T-helper 9 cell (primary cell): ENCODE measurements at places on chromosomes 1 and 21.

- DNase-seq: no peak
Observed at GRCh38 chr1:110638556-110638955, 32.4 kb upstream of the KCNA2 start.

GRCh38 chr1:212664409-212665199 is 35.0 kb downstream of the BATF3 start:
- no peak for DNase-seq

DNA sequence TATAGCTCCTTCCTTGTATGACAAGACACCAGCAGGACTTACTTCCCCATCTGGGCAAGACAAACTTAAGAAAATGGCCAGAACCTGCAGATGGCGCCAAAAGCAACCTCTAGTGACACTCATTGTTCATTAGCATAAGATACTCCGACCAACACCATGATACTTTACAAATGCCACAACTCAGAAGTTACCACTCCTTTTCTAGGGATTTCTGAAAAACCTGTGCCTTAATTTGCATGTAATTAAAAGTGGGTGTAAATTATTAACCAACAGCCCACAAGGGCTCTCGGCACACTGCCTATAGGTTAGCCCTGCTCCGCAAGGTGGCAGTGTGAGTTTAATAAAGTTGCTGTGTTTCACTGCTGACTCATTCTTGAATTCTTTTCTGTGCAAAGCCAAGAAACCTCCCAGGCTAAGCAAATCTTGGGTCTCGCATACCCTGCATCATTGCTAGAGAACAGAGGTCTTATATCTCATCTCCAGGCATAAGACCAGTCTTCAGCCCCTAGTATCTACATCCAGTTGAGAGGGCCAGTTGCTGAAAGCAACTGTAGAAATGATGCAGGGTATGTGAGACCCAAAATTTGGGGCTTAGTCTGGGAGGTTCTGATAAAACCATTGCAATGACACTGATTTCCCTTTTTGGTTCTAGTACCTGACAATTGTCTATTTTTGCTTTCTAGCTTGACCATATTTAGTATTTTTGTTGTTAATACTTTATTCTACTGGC is 86.4 kb downstream of the FAF1 start:
- peak; percentile 55 for DNase-seq

DNA sequence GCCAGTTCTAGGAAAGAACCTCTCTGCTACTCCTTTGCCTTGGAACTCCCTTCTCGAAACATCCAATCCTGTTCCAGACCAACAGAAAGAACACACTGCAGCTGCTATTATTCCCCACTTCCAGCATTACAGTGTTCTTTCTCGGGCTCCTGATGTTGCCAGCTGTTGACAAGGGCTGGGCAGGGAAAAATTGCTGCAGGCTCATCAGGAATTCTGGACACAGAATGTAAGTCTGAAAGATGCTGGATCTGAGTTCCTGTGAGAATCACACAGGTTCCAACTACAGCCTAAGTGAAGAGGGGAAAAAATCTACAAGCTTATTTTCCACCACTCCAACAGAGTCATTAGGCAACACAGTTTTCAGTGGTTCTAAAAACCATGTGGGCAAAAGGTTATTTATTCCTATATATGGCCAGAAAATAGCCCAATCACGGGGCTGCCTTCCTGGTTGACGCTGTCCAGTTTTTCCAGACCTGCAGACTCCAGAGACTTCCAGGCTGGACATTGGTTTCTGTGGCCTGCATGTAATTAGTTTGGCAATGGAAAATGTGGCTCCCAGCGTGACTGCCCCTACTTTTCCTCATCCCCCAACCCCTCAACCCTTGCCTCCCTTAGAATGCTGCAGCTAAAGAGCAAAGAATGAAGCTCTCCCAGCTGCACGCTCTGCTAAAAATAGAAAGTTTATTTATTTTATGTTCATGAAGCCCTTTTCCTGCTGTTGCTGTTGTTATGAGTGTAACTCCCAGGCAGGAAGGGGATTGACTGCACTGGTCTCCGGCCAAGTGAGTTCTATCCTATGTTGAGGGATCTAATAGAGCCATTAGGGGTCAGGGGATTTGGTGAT is 8.3 kb upstream of the KIAA0040 start:
- DNase-seq: no peak

DNA sequence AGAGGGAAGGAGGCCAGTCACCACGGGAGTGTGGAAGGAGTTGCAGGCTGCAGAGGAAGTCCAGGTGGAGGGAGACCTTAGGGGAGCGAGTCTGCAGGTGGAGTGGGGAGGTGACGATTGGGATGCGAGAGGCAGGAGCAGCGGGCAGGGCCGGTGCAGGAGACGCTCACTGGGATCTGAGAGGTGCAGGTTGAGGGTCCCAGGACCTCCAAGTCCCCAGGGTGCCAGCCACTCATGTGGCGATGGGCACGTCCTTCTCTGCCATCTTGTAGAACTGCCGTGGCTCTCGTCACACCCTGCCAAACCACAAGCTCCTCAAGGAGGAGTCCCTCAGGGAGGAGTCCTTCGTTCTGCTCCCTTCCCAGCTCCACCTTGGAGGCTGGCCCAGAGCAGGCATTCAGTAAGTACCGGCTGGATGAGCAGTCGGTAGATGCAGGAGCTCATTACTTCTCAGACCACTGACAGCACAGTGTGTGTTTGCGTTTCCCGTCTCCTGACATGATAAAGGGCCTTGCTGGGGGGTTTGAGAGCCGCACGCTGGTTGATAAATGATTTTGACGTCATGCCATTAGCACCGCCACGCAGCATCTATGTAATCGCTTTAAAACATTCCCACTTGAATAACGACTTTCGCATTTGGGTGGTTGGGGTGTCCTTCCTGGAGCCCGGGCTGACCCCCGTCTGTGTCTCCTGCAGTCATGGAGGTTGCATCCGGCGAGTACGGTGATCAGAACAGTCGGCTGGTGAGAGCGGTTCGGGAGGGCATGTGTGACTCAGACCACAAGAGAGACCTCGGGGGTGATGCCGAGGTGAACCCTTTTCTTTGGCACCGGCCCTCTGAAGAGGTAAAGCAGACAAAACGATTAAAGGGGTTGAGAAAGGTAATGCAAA is 27.8 kb downstream of the TFF3 start:
- no peak for DNase-seq

DNA sequence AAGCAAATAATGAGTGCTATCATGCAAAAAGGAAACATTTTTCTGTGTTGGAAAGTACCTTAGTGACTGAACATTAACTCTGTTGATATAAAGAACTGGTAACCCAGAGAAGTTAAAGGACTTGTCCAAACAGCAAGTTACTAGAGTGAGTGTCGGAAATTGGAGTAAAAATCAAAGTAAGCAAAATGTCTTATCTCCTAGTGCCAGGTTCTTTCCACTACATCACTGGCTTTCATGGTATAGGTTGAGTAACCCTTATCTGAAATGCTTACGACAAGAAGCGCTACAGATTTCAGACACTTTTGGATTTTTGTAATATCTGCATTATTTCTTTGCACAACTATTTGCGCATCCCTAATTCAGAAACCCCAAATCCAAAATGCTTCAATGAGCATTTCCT is 16.4 kb upstream of the RABIF start:
- no peak for DNase-seq

GRCh38 chr21:34704119-34704518 is 35.3 kb downstream of the CLIC6 start:
- DNase-seq: no peak

DNA sequence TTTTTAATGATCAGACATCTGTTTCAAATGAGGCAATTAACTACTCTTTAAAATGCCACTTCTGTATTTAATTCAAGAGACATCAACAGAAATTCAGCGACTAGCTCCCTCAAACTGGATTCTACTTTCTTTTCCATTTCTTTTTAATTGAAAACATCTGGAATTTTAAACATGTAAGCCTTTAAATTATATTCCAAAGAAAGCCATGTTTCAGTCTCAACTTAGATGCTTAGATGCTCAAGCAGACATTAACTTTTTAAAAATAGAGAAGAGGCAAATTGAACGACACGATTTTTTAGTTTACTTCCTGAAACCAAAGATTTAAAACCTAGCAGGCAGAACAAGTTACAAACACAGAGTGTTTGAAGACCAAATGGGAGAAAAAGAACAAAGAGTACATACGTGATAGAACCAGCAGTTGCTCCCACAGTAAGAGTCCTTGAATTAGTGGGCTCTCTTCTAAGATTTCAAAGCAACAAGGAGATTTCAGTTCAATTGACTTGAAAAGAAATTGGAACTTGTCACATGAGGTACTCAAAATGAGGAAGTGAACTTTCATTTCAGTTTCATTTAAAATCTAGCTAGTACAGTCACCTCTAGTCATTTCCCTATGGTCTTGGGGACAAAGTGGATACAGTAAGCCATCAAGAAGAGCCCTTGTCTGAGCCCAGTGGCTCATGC is at the start of gene CTSS:
CTSS (minus strand) TSS at position 483 of the 681 bp plus-strand sequence. CDS start 1,015 bp downstream, outside the sequence.
- DNase-seq: no peak

GRCh38 chr21:38188037-38188436 is 68.8 kb upstream of the KCNJ15 start:
- no peak for DNase-seq

DNA sequence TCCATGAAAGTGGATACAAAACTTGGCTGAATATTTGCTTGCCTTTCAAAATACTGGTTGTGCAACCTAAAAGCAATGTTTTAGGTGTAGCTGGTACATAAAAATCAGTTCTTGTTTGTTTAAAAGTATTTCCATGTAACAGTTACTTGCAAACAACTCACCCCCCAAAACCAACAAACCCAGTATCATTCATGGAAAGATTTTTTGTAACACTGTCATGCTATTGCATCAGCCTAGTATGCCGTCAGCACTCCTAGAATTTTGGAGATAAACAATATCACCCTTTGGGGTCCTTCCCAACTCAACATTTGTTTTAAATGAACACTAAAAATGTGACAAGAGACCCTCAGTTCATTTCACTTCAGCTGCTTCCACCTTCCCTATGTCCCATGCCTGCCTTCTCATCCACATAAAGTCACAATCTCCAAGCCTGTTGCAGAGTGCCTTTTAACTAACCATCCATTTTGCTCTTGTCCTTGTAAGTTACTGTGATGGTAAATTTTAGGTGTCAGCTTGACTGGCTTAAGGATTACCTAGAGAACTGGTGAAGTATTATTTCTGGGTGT is 425.3 kb downstream of the DUSP10 start:
- no peak for DNase-seq

- no peak for DNase-seq
Observed at GRCh38 chr1:69569175-69569541, 1.4 kb downstream of the LRRC7 start.

- no peak for DNase-seq
Observed at GRCh38 chr1:233629305-233629935, 15.5 kb downstream of the KCNK1 start.

DNA sequence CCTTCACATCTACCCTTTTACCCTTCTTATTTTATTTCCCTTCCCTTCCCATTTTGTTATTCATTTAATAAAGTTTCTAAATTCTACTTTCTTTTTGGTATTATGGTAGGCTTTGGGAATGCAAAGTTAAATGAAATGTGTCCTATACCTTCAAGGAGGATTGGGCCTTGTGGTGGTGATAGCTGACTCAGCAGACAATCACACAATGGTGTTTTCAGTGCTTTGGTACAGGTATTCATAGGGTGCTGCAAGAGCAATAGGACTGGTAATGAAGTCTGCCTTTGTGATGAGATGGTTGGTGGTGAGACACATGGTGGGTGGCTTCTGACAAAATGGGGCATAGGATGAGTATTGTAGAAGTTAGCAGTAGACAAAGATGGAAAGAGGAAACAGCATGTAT is 21.9 kb upstream of the SPAG17 start:
- no peak for DNase-seq

- no peak for DNase-seq
Observed at GRCh38 chr1:47618222-47618720, 180.4 kb downstream of the FOXD2 start.

GRCh38 chr21:39020751-39021477 is 162.3 kb downstream of the PSMG1 start:
- no peak for DNase-seq

DNA sequence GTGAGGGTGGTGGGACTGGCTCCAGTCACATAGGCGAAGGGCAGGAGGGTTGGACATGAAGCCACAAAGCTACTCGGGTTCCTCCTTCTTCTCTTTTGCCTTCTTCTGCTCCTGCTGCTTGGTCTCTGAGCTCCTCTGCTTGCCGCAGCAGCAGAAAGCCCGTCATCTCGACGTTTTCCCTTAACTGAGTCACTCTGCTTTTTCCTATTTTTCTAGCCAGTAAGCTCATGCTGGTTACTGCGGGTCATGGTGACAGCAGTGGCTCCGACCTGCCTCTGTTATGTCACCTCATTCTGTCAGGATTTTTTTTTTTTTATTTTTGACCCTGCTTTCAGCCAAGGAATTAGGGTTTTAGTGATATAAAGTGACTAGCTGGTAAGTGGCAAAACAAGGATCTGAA is 2.6 kb upstream of the FMOD start:
- no peak for DNase-seq

DNA sequence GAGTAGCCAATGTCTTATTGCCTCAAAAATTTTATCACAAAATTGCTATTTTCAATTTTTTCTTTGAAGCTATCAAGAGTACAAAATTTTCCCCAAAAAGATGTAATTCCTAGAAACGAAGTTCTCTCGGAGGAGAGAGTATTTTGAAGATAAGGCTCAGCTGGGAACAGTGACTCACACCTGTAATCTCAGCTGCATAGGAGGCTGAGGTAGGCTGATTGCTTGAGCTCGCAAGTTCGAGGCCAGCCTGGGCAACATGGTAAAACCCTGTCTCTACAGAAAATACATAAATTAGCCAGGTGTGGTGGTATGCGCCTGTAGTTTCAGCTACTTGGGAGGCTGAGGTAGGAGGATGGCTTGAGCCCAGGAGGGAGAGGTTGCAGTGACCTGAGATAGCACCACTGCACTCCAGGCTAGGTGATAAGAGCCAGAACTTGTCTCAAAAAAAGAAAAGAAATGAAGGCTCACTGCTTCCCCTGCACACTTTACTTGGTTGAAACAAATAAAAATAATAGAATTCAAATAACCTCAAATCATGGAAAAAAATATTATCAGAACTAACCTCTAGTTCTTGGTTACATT is 22.2 kb downstream of the TUT4 start:
- DNase-seq: no peak
